Renal pelvis (tissue), 12 donors: ENCODE measurements at places on chromosomes 3 and 15.

DNA sequence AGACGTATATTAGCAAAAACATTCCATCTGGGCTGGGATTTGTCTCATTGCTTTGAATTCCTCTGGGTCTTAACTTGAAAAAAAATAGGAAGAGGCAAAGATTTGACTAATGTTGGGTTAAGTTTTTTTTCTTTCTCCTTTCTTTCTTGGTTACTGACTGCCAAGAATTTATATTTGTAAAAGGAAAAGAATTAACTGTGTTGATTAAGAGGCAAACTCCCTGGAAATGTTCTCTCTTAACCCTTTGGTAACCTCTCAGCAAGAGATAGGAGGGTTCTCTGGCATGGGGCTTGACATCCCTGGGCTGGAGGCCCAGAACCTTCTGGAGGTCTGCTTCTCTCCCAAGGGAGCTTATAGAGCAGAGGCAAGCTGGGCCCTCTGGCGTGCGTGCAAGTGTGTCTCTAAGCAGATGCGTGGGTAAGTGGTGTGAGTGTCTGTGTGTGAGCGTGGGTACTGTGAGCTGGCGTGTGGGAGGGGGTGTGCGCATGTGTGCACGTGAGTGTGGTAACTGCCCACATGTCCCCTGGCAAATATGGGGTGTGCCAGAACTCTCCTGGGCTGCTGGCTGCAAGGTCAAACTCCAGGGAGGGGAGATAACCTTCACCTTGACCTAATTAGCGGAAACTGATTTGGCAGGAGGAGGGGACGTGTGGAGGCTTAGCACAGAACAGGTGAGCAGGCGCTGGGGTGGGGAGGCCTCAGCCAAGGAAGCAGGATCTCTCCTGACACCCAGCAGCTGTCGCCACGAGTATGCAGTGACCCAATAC is 49.4 kb upstream of the MAGEF1 start:
- peak; percentile 69 for DNase-seq

DNA sequence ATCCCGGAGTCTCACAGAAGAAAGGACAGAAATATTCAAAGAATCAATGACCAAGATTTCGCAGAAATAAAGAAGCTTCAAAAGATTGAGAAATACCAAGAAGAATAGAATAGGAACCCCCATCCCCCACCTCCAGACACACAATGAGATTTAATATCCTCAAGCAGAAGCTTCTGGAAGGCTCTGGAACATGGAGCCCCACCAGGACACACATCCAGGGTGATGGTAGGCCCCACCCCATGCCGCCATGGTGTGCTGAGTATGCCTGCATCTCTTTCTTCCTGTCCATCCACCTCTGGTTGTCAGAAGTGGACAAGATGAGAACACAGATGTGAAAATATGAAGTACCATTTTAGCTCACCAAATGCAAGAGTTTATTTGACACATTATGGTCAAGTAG is 19.3 kb downstream of the PRR23E start:
- DNase-seq: no peak

GRCh38 chr3:126446301-126446700 is 29.4 kb downstream of the ZXDC start:
- no peak for DNase-seq

GRCh38 chr3:23217872-23218554 is 14.9 kb downstream of the UBE2E2 start:
- no peak for DNase-seq

DNA sequence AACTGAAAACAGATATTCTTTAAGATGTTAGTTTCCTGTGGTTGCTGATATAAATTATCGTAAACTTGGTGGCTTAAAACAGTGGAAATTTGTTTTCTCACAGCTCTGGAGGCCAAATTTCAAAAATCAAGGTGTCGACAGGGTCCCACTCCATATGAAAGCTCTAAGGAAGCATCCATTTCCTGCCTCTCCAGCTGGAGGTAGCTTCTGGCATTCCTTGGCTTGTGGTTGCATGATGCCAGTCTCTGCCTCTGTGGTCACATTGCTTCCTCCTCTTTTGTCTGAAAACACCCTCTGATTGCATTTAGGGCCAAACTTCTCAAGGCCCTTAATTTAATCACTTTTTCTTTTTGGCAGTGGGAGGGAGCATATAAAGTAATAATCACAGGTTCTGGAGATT is 96.8 kb downstream of the PPM1L start:
- DNase-seq: no peak

DNA sequence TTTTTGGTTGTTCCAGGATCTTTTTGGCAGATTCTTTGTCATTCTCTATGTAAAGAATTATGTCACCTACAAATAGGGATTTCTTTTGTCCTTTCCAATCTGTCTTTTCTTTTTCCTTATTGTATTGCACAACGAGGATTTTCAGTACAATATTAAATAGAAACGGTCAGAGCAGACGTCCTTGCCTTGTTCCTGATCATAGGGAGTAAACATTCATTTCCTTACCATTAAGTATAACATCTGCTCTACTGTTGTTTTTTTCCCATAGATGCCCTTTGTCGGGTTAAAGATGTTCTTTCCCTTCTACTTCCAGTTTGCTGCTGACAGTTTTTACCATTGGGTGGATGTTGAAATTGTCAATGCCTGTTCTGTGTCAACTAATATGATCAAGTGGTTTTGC is 528.4 kb downstream of the OCA2 start:
- no peak for DNase-seq

DNA sequence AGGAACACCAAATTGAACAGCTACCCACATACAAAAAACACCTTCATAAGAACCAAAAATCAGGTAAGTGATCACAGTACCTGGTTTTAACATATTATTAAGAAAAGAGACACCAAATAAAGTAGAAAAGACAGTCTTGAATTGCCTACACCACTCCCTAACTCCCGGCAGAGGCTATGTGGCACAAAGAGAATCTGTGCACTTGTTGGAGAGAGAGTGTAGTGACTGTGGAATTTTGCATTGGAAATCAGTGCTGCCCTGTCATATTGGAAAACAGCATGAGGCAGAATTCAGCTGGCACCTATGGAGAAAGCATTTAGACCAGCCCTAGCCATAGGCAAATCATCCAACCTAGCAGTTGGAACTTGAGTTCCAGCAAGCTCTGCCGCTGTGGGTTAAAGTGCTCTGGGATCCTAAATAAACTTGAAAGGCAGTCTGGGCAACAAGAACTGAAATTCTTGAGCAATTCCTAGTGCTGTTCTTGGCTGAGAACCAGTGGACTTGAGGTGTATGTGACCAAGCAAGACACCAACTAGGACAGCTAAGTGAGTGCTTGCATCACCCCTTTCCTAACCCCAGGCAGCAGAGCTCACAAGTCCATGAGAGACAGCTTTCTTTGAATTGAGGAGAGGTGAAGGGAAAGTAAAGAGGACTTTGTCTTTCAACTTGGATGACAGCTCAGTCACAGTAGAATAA is 969.6 kb upstream of the ALCAM start:
- no peak for DNase-seq

- DNase-seq: no peak
These were observed 525.8 kb downstream of the SHQ1 start for GRCh38 chr3:72322264-72322976.

GRCh38 chr15:90585863-90586262 is 56.1 kb downstream of the CRTC3 start:
- no peak for DNase-seq

DNA sequence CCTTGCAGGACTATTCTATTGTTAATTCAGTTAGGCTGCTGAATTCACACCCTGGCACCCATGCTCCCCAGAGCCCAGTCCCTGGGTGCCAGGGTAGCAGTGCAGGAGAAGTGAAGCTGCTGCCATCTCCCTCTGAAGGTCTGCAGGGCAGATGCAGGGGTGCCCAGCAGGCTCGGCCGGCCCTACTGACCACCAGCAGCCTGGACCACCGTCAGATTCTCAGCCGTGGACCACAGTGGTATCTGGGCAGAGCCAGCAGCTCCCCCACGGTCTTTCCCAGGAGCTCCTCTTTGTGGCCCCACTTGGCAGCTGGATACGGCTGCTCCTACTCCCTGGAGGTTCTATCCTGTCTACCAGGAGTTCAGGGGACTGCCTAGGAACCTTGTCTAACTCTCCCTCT is 46.8 kb downstream of the ALDH1L1 start:
- no peak for DNase-seq

DNA sequence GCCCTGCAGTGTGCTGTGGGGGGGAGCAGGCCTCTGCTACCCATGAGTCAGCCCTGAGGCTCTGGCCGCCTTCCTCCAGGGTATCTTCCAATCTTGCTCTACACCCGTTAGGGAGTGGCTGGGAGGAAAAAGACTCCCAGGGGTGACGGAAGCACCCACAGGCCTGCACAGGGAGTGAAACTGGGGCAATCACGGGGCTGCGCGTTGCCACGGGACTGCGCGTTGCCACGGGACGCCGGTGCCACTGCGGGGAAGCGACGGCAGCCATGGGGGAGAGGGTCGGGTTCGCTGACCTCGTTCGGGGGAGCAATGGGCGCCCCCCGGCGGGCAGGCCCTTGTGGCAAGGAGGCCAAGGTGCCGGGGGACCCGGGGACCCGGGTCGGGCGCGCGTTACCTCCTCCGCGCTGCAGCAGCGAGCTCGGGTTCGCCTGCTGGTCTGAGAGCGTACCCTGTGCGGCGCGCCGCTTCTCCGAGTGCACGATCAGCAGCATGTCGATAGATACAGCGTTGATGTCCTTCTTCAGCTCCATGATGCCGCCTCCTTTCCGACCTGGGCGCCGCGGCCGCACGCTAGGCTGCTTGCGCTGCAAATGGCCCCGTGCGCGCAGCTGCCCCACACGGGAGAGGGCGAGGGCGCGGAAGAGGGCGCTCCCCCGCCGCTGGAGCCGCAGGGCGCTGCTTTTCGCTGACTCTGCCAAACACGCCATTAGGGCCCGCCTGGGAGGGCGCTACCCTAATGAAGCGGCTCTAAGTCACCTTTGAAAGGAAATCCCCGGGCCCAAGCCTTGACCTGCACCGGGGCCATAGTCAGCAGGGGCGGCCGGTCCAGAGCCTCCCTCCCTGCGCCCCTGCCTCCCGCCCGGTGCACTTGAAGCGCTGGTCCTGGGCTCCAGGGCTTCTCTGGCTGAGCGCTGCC is at the start of gene KY:
Gene KY (minus strand): TSS at position 592 of the 916 bp plus-strand sequence. CDS start 62 bp downstream, at position 530.
- DNase-seq: peak; percentile 43

GRCh38 chr15:94670438-94671034 is 439.2 kb downstream of the MCTP2 start:
- DNase-seq: peak; percentile 68

- DNase-seq: no peak
These were observed 988.0 kb downstream of the SQOR start for GRCh38 chr15:46622851-46623250.

DNA sequence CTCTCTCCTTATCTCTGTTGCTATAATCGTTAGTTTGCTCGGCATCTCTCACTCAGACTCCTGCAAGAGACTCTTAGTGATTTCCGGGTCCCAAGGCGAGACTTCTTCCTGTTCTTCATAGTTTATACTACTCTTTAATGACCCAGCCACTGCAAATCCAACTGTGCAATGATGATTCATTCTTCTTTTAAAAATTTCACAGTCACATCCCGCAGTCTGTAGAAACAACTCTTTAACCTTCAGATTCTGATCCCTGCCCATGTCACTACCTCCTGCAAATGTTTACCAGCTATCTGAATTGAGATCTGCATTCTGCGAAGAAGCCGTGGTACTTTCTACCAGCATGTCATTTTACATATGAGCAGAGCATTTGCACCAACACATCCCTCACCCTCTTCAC is 2.8 kb upstream of the VGLL3 start:
- DNase-seq: no peak

DNA sequence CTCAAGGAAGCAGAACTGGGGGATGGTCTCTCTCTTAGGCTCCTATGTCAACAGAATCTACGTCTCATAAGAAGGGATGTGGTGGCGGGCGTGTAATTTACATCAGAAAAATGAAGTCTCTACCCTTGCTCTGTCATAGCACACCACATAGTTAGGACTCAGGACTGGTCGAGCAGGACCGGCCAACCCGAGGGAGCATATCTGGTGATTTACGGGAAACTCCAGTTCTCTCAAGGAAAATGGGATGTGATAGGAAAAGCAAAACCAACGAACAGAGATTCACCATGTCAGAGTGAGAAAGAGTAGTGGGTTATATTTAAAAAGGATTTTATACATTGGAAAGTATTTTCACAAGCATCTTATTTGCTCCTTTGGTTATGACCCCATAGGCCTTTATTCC is 54.7 kb downstream of the IGF2BP2 start:
- DNase-seq: no peak

- DNase-seq: no peak
These were observed 34.7 kb downstream of the IGF2BP2 start for GRCh38 chr3:185789891-185790830.

- no peak for DNase-seq
These were observed 63.6 kb upstream of the NR2E3 start for GRCh38 chr15:71746719-71747118.

- DNase-seq: no peak
These were observed 11.2 kb upstream of the TBC1D5 start for GRCh38 chr3:17753632-17753992.

- DNase-seq: no peak
These were observed 125.6 kb upstream of the CRBN start for GRCh38 chr3:3305084-3305483.

- DNase-seq: no peak
These were observed 61.2 kb downstream of the IQGAP1 start for GRCh38 chr15:90449206-90449735.

DNA sequence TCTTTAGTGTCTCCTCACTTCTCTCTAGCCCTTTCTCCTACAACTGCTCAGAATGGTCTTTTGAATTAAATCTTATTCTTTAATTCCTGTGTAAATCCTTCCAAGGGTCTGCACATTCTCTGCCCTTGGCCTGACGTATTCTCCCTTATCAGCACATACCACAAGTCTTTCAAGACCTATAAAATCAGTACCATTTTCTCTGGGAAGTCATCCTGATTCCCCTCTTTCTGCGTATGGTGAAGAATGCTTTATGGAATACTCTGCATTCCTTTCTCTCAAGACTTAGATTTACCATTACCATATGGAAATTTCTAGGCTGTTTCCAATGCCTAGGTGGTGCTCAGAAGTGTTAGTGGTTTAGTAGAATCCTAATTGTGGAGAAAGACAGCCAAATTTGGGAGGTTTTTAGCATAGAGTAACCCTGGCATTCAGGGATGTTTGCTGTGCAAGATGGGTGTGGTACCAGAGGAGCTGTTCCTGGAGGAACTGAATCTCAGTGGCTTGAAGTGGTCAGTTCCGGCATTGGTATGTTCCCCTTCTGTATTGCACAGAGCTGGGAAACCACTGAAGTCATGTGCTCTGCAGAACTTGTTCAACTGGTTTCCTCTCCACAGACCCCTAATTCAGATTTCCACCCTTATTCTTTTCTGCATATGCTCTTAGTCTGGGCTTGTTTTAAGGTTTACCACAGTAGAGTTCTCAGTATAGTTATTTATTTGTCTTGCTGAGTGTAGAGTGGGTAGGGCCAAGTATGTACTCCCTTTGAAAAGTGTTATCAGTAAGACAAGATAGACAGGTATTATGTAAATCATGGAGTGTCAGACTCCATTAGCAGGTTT is 24.5 kb downstream of the IQGAP1 start:
- peak; percentile 57 for DNase-seq

- no peak for DNase-seq
These were observed 96.0 kb upstream of the PHLDB2 start for GRCh38 chr3:111763001-111763471.
